Activated naive CD4-positive, alpha-beta T cell treated with Interleukin-2 at 50 U/mL for 16 hours (primary cell): ENCODE measurements at places on chromosomes 11 and 22.

DNA sequence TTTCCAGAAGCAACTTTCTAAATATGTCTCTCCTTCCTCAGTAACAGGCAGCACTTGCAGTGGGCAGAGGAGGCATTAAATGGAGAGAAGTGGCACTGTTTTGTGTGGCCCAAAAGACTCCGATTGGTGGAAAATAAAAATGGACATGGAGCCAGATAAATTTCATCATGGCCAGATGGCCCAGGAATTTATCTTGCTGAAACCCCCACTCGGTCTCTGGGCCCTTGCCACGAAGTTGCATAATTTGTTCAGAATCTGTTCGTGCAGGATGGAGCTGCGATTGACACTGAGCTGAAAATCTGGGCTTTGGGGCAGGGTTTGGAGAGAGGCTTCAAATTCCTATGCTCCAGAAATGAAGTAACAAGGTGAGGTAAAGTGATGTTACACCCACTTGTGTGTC, 65.5 kb downstream of the C11orf91 start:
- no peak for DNase-seq

- DNase-seq = no peak
These were observed 568 bp downstream of the SCUBE1 start for GRCh38 chr22:43342347-43343261.

DNA sequence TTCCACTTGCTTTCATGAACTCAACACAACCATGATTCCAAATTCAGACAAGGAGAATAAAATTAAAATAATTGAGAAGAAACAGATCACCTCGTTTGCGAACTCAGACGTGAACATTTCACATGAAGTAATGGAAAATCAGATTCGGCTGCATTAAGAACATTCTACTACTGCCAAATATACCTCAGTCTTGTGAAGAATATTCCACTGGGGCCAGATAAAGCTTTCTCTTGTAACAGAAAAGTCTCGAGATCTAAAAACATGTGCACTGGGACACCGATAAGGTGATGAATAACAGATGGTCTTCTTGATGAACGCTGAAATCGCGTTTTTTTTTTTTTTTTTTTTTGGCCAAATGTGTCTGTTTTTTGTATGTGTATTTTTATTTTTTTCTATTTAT, 761.1 kb downstream of the BRD1 start:
- DNase-seq = no peak

GRCh38 chr11:86743223-86744118, 56.9 kb upstream of the PRSS23 start:
- peak; percentile 56 for DNase-seq

- DNase-seq = no peak
These were observed 407.3 kb upstream of the CHORDC1 start for GRCh38 chr11:90630176-90630575.

DNA sequence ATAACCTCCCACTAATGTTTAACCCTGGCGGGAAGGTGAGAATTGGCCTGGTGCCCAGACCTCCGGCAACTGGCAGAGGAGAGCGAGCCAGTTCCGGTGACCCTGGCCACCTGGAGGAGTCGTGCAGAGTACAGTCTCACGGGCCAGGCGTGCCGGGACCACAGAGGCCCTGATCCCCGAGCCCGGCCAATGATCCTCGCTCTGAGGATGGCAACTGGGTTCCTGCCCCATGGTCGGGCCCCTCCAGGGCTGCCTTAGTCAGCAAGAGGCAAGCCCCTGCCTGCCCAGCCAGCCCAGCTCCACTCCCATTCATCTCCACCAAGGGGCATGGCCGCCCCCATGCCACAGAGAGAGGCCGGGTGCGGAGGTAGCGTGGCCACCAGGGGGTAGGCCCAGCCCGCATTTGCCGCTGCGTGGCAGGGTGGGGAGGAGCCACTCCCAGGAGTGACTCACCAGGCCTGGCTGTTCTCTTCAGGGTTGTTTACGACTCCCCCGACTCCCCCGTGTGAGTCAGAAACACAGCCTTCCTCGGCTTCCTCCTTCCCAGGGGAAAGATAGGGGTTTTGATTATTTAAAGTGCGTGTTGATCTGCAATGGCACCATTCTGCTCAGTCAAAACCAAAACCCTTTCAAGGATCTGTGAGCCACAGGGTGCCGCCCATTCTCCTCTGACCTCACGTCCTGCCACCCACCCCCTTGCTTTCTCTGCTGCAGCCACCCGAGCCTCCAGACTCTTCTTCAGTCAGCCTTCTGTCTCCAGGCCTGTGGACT, at the start of gene SLC25A45:
Gene SLC25A45, minus strand, starts transcription at position 614 of the 771 bp plus-strand sequence. CDS start 695 bp downstream, outside the sequence.
- DNase-seq = peak; percentile 95

GRCh38 chr11:21893565-21893867, 299.4 kb upstream of the ANO5 start:
- no peak for DNase-seq

DNA sequence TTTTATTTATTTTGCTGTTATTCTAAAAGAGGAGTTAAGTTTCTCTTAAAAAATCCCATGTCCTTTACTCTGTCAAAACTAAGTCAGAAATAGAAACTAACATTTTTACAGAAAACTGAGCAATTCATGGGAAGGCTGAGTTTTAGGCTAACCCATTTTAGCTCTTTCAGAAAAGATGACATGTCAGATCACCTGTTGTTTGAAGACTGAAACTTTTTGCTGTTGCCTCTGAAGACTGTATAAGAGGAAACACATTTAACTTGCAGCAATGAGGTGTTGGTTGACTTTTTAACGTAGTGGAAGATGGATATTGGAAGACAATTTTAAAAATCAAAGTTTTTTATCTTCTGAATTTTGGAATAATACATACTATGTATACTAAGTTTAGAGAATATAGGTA, 115.4 kb downstream of the METTL15 start:
- no peak for DNase-seq

- DNase-seq = no peak
These were observed 65.8 kb upstream of the MS4A8 start for GRCh38 chr11:60633645-60634044.

DNA sequence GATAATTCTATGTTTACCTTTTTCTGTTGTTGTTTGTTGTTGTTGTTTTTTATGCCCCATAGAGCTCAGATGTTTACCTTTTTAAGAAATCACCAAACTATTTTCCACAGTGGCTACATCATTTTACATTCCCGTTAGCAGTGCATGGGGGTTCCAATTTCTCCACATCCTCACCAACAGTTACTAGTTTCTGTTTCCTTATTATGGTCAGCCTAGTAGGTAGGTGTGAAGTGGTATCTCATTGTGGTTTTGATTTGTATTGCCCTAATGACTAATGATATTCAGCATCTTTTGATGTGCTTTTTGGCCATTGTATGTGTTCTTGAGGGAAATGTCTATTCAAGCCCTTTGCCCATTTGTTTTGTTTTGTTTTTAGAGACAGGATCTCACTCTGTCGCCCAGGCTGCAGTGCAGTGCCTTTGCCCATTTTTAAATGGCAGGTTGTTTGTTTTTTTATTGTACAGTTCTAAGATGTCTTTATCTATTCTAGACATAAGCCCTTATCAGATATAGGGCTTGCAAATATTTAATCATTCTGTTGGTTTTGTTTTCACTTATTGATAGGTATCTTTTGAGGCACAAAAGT, 27.5 kb downstream of the CHEK2 start:
- DNase-seq = no peak

- DNase-seq = no peak
These were observed 14.5 kb downstream of the PIK3IP1 start for GRCh38 chr22:31277741-31278140.

- DNase-seq = no peak
These were observed 10.7 kb upstream of the IGSF22 start for GRCh38 chr11:18736590-18737148.

DNA sequence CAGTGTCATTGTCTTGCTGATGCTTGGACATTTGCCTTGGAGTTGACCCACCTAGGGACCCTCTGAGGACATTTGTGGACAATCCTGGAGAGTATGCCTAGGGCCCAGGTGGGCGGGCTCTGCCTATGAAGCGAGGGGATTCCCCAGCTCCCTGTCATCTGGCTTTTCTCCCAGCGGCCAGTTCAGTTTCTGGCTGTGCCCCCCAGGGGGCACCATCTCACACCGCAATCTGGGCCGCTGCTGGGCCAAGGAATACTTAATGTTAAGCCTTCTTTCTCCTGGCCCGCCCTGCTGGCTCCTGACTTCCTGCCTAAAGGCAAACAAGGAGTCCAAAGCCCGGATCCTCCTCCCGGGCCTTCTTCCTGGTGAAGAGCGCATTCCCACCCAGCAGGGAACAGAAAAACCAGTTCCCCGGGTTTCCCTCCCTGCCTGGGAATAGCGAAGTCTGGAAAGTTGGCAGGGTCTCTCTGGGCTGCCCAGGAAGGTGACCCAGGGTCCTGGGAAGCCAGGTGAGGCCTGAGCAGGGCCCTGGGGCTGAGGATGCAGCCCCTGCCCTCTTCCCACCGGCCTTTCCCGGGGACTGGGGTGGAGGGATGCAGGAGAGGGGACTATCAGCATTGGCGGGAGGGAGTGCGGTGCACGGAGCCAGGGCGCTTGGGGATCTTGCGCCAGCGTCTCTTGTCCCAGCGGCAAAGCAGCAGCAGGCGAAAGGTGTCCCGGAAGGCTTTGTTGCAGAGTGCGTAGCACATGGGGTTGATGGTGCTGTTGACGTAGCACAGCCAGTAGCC, 11.9 kb downstream of the CHRM1 start:
- DNase-seq = no peak

- DNase-seq = no peak
These were observed 49.3 kb upstream of the IGLL5 start for GRCh38 chr22:22838148-22838786.

- no peak for DNase-seq
These were observed 32.1 kb upstream of the ABCC8 start for GRCh38 chr11:17508791-17509190.

- DNase-seq = no peak
These were observed 883 bp upstream of the VPREB3 start for GRCh38 chr22:23754980-23755636.

- DNase-seq = no peak
These were observed 63.4 kb downstream of the RCN1 start for GRCh38 chr11:32154275-32154674.

- no peak for DNase-seq
These were observed 121.8 kb downstream of the ETS1 start for GRCh38 chr11:128465531-128465930.

DNA sequence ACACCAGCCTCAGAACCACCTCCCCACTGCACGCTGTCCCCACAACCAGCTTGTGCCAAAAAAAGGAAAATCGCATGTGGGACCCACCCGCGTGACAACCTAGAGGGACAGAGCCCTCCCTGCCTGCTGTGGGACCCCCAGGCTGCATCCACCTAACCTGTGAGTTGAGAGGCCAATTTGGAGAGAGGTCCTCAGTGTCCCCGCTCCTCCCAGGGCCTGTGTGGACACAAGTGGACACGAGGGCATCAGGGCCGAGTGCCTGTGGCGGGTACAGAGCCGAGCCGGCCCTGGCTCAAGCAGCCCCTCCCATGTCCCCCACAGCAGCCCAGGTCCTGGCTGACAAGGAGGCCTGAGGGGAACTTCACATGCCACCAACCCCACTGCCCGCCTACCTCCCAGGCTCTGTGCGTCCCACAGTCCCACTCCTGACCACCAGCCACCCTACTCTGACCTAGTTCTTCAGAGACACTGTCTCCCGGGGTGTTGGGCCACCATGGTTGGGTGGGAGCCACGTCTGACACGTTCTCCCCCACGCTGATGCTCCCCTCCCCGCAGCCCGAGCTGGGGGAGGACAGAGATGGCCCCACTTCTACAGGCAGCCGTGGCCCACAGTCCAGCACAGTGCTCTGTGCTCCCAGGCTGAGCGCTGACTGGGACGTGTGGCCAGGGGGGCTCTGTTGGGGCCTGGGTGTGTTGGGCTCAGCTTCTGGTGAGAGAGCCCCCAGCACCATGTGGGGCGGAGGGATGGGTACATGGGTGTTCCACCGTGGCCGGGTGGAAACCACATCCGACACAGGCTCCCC, 19.2 kb downstream of the SELENOO start:
- DNase-seq = no peak

GRCh38 chr11:58192229-58192628, 3.4 kb downstream of the OR9Q2 start:
- no peak for DNase-seq

GRCh38 chr11:121829159-121829643, 286.8 kb downstream of the BLID start:
- no peak for DNase-seq

DNA sequence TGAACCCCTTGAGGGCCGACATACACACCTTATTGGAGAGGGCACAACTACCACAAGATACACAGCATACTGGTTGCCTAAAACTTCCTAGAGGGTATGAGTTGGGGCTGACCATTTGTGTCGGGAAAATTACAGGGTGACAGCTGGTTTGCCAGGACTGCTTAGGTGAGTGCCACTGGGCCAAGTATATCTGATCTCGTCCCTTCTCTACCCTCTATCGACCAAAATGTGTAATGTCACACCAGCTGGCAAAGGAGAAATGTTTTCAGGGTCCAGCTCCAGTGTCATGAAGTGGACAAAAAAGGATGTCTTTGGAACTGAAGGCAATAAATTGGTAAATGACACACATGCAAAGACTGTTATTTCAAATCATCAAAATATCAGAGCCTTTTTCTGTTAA, 126.1 kb downstream of the PGR start:
- no peak for DNase-seq

GRCh38 chr11:3977078-3977477, 117.5 kb upstream of the RRM1 start:
- no peak for DNase-seq

GRCh38 chr22:49298834-49299750, 528.6 kb downstream of the BRD1 start:
- no peak for DNase-seq

DNA sequence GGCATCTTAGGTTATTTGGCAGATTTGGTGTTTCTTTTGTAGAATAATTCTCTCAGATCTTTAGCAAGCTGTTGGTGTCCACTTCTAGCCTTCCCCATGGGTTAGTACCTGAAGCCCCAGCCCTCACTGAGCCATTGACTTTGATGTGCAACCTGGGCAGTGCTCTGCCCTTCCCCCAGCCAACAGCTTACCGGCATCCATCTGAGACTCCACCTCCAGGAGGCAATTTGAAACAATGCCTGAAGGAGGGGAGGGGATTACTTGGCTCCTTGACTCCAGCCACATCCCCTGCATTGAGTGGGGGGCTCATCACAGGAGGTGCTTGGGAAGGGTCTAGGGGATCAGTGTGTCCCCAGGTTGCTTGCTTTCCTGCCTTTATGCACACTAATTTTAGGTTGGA, 114.8 kb downstream of the TRIM29 start:
- DNase-seq = no peak

GRCh38 chr11:134275534-134276395, at the start of gene GLB1L3:
TSS of gene GLB1L3 (plus strand) at chr11:134276379. CDS start at chr11:134276741, 362 bp downstream.
- peak; percentile 82 for DNase-seq

GRCh38 chr11:76591416-76591815, 79.1 kb downstream of the LRRC32 start:
- DNase-seq = no peak

- no peak for DNase-seq
These were observed 29.8 kb downstream of the LIF start for GRCh38 chr22:30216710-30217109.

- DNase-seq = peak; percentile 8
These were observed 29.1 kb upstream of the LMO2 start for GRCh38 chr11:33920838-33921613.
